ENCODE measurements at places on chromosomes 16 and 17.

DNA sequence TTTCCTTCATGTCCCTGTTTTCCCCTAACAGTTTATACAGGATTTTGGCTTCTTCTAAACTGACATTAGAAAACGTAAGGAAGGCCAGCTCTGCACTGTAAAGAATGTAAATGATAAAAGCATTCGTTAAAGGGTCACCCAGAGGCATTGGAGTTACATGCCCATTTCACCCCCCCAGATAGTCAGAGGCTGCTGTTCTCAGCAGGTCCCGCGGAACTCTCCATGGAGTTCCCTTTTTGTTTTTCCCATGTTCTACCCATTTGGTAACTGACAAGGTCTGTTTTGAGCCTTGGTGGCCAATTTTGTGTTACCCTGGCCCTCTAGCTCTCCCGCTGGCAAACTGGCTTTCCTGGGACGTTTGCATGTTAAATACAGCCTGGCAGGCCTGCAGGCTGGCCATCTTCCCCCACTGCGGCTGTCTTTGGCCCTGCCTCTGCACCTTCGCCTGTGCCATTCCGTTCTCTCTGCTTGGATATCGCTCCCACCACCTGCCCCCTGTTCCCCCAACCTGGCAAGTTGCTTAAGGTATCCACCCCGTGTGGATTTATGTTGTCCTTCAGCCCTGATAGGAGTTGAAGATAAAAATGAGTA is 49.7 kb downstream of the EPN2 start:
- no peak for DNase-seq

- no peak for DNase-seq
Observed at GRCh38 chr16:14510939-14511799, 118.9 kb downstream of the PARN start.

- DNase-seq = no peak
Observed at GRCh38 chr16:49631187-49632041, 224.5 kb downstream of the ZNF423 start.

GRCh38 chr17:64216000-64216337 is 47.1 kb downstream of the TEX2 start:
- no peak for DNase-seq

GRCh38 chr16:28609631-28610594 is at the start of gene SULT1A1:
Gene SULT1A1 (minus strand): TSS chr16:28610044. CDS start chr16:28608855, 1,189 bp downstream.
- no peak for DNase-seq

DNA sequence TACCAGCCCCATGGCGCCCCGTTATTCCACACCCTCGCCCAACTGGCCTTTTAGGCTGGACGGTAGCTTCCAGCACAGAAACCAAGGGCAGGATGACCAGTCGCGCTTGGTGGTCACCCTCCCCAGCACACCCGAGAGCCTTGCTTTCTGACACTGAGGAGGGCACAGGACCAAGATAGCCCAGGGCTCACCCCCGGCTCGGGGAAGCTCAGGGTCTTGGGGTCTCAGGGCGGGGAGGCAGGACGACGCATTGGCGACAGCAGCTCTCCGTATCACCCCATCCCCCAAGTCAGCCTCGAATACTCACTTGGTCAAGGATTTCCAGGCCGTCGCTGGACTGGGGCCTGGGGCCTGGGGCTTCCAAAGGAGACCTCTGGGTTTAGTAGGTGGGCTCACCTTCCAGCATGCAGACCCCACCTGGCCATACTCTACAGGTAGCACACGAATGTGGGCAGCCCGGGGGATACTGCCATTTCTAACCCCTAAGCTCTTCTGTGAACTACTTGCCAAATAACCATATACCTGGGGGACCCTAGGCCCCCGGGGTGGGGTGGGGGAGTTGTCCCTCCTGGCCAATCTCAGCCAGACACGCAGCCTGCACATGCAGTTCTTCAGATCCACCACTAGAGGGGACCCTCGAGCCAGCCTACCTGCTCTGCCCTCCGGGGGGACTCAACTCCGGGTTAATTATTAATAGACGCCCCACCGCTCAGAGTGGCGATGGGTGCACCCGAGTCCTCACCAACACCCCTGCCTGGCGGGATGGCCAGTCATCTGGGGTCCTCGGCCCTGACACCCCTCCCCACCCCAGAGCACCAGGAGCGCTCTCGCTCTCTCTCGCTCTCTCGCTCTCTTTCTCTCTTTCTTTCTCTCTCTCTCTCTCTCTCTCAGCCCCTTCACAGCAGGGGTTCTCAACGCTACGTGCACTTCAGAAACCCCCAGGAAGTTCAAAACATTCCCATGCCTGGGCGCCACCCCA is 30.0 kb downstream of the TBC1D16 start:
- peak; percentile 48 for DNase-seq

- DNase-seq = peak; percentile 16
Observed at GRCh38 chr17:75514299-75514918, 928 bp downstream of the CASKIN2 start.

GRCh38 chr16:68246121-68246520 is 948 bp downstream of the PLA2G15 start:
- DNase-seq = no peak

GRCh38 chr17:74097450-74098135 is 105.9 kb upstream of the RPL38 start:
- DNase-seq = no peak

- DNase-seq = peak; percentile 51
Observed at GRCh38 chr17:38674014-38674748, 576 bp downstream of the EPOP start.

DNA sequence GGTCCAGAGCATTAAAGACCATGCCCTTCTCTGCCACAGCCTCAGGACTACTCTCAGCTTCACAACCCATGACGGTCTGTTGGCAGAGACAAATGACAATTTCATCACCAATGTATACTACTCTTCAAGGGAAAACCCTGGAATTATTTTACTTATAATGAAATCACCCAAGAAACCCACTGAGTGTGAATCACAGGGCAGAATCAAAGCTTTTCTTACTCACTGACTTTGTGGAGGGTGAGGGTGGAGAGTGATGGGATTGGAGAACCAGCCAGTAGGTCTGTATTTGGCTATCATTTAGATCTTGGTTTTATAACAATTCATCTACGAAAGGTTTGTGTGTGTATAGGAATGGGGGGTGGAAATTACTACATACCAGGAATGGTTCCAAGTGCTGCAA is 442.6 kb downstream of the SHISA9 start:
- DNase-seq = no peak

DNA sequence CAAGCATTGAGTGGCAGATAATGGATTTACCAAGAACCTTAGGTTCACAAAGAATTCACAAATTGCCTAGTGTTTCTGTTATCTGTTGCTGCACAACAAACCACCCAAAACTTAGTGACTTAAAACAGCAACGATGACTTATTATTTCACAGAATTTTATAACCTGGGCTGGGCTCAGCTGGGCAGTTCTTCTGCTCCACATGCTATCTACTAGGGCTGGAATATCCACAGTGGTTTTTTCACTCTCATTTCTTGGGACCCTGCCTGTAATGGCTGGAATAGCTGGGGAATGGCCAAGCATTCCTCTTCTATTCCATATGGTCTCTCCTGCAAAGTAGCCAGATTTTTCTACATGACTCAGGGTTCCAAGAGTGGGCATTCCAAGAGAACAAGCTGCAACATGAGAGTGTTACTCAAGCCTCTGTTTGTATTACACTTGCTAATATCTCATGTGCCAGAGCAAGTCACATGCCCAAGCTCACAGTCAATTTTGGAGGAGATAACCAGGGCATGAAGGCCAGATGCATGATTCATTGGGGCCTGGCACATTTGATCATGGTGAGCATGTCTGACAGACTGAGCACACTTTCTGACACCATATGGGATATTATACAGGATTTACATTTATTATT is 4.9 kb upstream of the PSMD7 start:
- no peak for DNase-seq

DNA sequence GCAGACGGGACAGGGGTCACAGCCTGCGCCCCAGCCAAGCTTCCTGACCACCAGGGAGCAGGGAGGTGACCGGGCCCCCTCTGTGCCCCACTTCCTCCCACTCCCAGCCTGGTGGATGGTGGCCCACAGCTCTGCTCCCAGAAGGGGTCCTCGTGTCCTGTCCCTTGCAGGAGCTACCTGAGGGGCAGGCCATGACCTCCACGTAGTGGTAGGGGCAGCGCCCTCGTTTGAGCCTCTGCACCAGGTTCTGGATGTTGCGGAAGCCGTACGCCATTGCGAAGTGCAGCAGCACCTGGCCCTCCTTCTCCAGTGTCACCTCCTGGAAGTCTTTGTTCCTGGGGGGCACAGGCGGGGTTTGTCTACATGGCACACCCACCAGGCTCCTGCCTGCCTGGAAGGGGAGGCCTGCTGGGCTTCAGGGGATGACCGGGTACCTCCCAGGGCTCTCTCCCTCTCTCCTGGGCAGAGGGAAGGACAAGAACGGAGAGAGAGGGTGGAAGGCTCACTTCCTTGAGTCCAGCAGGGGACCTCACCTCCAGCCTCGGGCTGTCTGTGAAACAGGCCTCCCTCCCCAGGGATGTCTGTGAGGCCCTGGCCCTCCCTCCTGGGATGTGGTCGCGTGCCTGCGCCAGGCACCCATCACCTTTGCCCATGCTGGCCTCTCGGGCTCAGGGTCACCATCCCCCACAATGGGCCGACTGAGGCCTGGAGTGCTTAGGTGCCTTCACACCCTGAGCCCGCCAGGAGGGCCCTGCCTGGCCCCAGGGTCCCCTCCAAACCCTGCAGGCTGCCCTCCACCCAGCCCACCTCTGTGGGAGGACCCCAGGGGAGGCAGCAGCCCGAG is 4.0 kb downstream of the HAGHL start:
- DNase-seq = no peak

DNA sequence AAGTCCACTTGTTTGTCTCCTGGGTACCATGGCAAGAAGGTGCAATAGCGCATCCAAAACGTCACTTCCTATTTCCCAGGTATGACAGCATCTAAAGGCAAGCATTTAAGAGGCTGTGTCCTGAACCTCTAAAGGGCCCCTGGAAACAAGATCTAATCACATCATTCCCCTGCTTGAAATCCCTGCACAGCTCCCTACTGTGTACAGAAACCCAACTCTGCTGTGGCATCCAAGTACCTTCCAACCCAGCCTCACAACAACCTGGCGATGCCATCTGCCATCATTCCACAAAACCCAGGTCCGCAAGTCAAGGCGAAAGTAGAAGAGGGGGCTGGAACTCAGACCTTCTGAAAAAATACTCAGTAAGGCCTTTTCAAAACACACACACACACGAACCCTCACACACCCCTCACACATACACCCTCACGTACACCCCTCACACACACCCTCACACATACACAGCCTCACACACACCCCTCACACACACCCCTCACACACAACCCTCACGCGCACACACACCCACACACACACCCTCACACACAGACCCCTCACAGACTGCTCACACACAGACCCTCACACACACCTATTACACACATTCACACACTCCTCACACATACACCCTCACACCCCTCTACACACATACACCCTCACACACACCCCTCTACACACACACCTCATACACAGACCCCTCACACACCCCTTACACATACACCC is 24.5 kb downstream of the C17orf67 start:
- no peak for DNase-seq

DNA sequence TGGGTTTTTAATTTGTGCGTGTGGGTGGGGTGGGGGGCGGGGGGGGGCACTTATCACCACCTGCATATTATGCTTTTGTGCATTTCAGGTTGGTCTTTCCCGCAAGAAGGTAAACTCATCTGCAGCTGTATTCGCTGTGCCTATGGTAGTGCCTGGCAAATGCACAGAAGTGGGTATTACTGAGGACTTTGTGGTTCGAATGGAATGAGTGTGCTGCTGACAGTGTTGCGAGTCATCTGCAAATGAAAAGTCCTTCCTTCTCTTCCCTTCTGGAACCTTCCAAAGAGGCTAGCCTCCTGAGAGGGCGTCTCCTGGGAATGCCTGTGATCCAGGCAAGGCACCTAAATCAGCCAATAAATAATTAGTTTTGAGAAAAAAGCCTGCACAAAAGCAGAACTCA is 532.9 kb downstream of the MAF start:
- DNase-seq = no peak

- DNase-seq = no peak
Observed at GRCh38 chr16:73713251-73713650, 583.4 kb upstream of the PSMD7 start.

DNA sequence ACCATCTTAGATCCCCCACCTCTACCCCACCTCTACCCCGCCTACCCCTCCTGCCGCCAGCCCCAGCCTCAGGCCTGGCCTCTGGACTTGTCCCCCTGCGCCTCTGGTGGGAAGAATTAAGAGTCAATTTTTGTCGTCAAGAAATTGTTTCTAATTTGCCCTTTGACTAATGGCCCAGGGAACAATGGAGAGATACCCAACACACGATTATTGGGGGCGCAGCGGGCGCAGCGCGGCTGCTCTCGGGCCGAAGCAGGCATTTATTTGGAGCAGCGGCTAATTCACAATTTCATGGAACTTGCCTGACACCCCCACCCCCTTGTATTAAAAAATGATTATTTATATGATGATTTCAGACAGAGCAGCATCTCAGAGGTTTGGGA is 4.4 kb upstream of the BAHCC1 start:
- no peak for DNase-seq

GRCh38 chr16:78113258-78113657 is 13.8 kb downstream of the WWOX start:
- no peak for DNase-seq

DNA sequence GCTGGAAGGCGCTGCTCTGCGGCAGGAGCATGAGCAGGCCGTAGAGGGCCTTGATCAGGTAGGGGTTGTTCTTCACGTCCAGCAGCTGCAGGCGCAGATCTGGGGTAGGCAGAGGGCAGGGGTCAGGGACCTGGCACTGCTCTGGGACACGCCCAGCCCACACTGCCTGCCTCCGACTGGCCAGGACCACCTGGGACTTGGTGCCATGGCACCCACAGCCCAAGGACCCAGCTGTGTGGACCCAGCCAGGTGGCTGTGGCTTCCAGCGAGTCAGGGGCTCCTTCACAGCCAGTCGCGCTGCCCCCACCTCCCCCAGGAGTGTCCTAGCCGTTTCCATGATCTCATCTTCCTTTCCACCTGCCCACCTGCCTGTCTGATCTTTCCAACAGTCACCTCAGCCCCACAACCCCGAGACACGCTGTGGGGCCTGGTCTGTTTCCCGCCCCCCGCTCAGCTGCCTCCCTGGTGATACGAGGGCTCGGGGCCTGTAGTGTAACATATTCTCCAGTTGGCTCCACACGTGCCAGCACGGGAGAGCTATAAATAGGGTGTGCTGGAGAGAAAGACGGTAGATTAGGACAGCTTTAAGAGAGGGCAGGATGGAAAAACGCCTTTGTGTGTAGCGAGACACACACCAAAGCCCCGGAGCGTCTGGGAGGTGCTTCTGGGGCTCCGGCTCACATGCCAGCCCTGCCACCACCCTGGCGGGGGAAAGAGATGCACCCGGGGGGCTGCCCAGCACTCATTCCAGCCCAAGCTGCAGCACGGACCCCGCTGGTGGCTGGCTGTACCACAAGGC is 7.2 kb upstream of the MTSS2 start:
- DNase-seq = no peak
